Activated CD8-positive, alpha-beta memory T cell treated with anti-CD3 and anti-CD28 coated beads, Interleukin-2, amount 10 ng/mL, durations not matched to agents 7 days and 5 days (primary cell): ENCODE measurements at places on chromosomes 7 and 10. TPM values are rescaled to one million over a fixed set of nuclear protein-coding genes. Genes with fewer than 3 reads are reported as not detected.

GRCh38 chr10:129877773-129878371 lies 86.2 kb downstream of the EBF3 start:
- no peaks in the 10 kb centered on the region for H3K36me3 ChIP-seq
- H3K4me3 ChIP-seq = no peak overlapping the region
- peak; percentile 50 for DNase-seq
- no peaks in the 10 kb centered on the region for H3K27me3 ChIP-seq

Gene PSPH
- total RNA-seq = 12.4 TPM

Gene HTR5A
- total RNA-seq = not detected

DNA sequence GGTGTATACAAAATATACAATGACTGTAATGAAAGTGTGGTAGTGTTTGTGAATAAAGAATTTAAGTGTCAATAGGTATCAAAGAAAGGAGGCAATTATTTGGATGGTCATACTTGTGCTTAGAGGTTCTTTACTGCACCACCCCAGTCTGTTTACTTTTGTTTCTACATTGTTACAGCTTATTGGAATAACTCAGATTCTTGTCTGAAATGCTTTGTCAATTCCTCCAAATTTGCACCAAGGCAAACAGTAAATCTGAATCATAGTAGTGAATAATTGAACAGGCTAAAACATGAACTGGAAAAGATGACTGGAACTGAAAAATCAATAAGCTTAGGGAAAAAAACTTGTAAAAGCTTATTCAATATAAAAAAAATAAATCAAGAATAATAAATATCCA lies 319.2 kb downstream of the EXOC4 start:
- no peak overlapping the region for H3K27ac ChIP-seq
- no peaks in the 10 kb centered on the region for H3K36me3 ChIP-seq
- no peaks in the 10 kb centered on the region for H3K4me1 ChIP-seq
- H3K27me3 ChIP-seq = no peaks in the 10 kb centered on the region

GRCh38 chr7:8015100-8015745 lies 46.6 kb downstream of the GLCCI1 start:
- H3K4me1 ChIP-seq = peaks cover 13% of the 10 kb centered on the region
- no peak for DNase-seq
- H3K36me3 ChIP-seq = peaks cover 28% of the 10 kb centered on the region
- peak overlapping the region; percentile 11 for H3K27ac ChIP-seq
- no peak overlapping the region for H3K4me3 ChIP-seq

- no peak overlapping the region for H3K27ac ChIP-seq
- DNase-seq = no peak
- peaks cover 55% of the 10 kb centered on the region for H3K27me3 ChIP-seq
Observed at GRCh38 chr7:24521917-24522623, 51.2 kb upstream of the PALS2 start.

DNA sequence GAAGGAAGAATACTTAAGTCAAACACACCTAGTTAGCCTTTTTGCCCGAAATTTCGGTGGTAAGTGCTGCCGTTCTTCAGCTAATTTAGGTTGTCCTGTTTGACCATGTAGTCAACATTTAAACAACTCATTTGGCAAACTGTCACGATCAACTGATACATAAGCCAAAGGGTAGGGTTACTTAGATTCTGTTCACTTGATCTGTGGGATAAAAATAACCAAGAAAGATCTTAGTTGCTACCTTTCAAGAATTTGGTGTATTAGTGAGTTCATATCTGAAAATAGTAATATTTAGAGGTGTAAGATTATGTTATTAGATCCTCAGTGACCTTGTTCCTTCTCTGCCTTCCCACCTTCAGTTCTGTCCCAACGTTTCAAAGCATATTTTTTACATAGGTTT lies 2.0 kb downstream of the TNKS2 start:
- peaks cover 41% of the 10 kb centered on the region for H3K36me3 ChIP-seq
- peaks cover 53% of the 10 kb centered on the region for H3K4me1 ChIP-seq
- no peak for DNase-seq
- H3K4me3 ChIP-seq = peak overlapping the region; percentile 92
- H3K27me3 ChIP-seq = no peaks in the 10 kb centered on the region

Gene SGCE
- total RNA-seq = 2.4 TPM

GRCh38 chr10:98556061-98556460 lies 109.3 kb upstream of the HPS1 start:
- no peak for DNase-seq
- no peak overlapping the region for H3K4me3 ChIP-seq
- H3K27ac ChIP-seq = no peak overlapping the region

DNA sequence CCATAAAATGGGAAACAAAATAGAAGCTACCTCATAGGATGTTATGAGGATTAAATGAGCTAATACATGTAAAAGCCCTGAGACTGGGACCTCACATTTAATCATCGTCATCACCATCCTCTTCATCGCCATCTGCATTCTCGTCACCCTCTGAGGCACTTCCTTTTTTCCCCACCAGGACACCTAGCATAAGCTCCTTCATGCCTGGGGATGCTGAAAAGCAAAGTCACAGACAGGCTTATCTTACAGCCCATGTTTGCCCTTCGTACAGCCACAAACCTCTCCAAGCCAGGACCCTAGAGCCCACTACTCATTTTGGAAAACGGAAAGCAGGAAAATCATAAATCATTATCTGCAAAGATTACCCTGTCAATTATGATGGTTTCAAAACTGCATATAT lies 249.6 kb downstream of the GPAM start:
- no peaks in the 10 kb centered on the region for H3K4me1 ChIP-seq
- H3K4me3 ChIP-seq = no peak overlapping the region
- no peaks in the 10 kb centered on the region for H3K27me3 ChIP-seq
- DNase-seq = no peak

GRCh38 chr7:92246360-92247101 lies 757 bp downstream of the ANKIB1 start:
- no peaks in the 10 kb centered on the region for H3K27me3 ChIP-seq
- DNase-seq = peak; percentile 66
- peaks cover 45% of the 10 kb centered on the region for H3K4me1 ChIP-seq
- H3K27ac ChIP-seq = peak overlapping the region; percentile 91

Gene SORBS1
- total RNA-seq = 0.47 TPM

GRCh38 chr10:125035588-125036295 lies 93.8 kb downstream of the ZRANB1 start:
- no peak overlapping the region for H3K4me3 ChIP-seq
- no peaks in the 10 kb centered on the region for H3K4me1 ChIP-seq
- H3K36me3 ChIP-seq = no peaks in the 10 kb centered on the region
- peaks cover 20% of the 10 kb centered on the region for H3K27me3 ChIP-seq
- no peak overlapping the region for H3K27ac ChIP-seq

DNA sequence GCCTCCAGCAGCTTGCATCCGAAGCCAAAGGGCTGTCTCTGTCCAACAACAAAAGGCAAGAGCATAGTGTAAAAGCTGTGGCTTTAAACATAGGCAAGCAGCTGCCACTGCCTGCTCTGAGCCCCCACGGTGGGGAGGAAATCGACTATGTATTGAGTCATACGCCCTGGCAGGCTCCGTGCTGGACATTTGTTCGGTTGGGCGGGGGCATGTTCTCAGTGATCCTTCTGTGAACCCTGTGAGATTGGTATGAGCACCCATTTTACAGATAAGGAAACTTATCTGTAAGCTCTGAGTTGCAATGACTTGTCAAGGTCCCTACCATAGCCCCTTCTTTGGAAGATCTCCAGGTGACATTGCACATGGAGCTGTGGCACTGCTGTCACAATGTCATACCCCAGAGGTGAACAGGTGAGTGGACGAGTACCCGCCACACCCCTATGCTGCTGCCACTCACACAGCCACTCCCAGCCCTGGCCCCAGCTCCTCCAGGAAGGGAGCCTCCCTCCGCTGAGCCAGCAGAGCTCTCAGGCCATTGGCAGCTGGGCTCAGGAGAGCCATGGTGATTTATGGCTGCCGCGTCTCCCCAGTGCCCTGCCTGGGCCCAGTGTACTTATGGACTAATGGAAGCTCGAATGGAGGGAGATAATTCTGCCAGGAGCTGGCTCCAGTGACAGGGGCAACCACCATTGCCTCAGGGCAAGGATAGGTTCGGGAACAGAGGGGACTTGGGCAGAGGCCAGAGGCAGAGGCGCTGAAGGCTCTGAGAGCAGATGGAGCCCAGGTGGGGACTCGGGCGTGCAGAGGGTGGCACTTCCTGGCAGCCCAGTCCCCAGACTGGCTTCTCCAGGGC lies 43.7 kb downstream of the UNC5B start:
- no peaks in the 10 kb centered on the region for H3K4me1 ChIP-seq
- H3K27ac ChIP-seq = no peak overlapping the region
- H3K27me3 ChIP-seq = no peaks in the 10 kb centered on the region
- no peak for DNase-seq

GRCh38 chr7:105766421-105767073 lies 109.9 kb downstream of the ATXN7L1 start:
- no peak overlapping the region for H3K27ac ChIP-seq
- H3K27me3 ChIP-seq = peaks cover 21% of the 10 kb centered on the region
- H3K4me1 ChIP-seq = peaks cover 8% of the 10 kb centered on the region
- DNase-seq = no peak

DNA sequence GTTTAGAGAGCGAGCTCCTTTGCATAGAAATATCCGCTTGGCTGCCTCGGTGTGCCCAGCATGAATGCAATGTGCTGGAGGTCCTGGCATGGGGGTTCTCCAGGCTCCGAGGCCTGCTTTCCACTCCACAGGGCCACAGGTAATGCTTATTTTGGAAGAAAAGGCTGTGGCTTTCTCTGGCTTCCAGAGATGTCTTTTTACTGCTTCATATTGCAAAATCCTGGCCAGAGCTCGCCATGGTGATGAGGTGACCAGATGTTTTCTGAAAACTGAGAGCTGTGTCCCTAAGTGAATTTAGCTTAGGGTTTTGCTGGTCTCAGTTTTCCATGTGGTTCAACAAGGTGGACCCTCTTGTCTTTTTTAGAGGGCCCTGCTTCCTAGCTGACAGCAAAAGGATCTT lies 65.2 kb downstream of the BMPER start:
- no peak overlapping the region for H3K4me3 ChIP-seq
- no peak overlapping the region for H3K27ac ChIP-seq
- no peaks in the 10 kb centered on the region for H3K4me1 ChIP-seq
- DNase-seq = no peak
- no peaks in the 10 kb centered on the region for H3K27me3 ChIP-seq
- no peaks in the 10 kb centered on the region for H3K36me3 ChIP-seq

Gene PLAU
- 4.8 TPM for total RNA-seq

Gene C10orf67
- not detected for total RNA-seq

- no peak overlapping the region for H3K27ac ChIP-seq
- no peaks in the 10 kb centered on the region for H3K4me1 ChIP-seq
- no peak overlapping the region for H3K4me3 ChIP-seq
Observed at GRCh38 chr10:83184641-83185040, 954.7 kb upstream of the GHITM start.

GRCh38 chr7:141097430-141097829 lies 23.6 kb downstream of the TMEM178B start:
- H3K27ac ChIP-seq = no peak overlapping the region
- no peaks in the 10 kb centered on the region for H3K4me1 ChIP-seq
- H3K4me3 ChIP-seq = no peak overlapping the region

DNA sequence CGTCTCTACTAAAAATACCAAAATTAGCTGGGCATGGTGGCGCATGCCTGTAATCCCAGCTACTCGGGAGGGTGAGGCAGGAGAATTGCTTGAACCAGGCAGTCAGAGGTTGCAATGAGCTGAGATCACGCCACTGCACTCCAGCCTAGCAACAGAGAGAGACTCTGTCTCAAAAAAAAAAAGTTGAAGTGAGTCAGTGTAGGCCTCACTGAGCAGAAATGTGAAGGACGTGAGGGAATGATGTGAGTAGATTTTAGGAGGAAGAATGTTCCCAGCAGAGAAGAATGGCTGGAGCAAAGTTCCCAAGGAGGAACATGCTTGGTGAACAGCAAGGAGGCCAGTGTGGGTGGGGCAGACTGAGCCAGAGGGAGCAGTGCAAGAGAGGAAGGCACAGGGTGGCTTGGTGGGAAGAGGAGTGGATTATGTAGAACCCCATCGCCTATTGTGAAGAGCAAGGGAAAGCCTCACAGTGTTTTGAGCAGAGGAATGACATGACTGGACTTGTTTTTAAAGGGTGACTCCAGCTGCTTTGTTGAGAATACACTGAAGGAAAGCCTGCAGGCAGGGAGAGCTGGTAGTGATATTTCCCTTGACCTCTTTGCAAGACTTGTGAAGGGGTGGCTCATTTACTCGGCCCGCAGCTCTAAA lies 708.7 kb downstream of the SUGCT start:
- DNase-seq = no peak
- H3K27me3 ChIP-seq = no peaks in the 10 kb centered on the region
- H3K36me3 ChIP-seq = no peaks in the 10 kb centered on the region
- H3K27ac ChIP-seq = no peak overlapping the region
- no peak overlapping the region for H3K4me3 ChIP-seq

GRCh38 chr7:154906201-154906600 lies 96.7 kb downstream of the PAXIP1 start:
- no peaks in the 10 kb centered on the region for H3K36me3 ChIP-seq
- no peak overlapping the region for H3K4me3 ChIP-seq
- DNase-seq = no peak
- no peaks in the 10 kb centered on the region for H3K27me3 ChIP-seq
- peaks cover 5% of the 10 kb centered on the region for H3K4me1 ChIP-seq
- no peak overlapping the region for H3K27ac ChIP-seq

- no peak overlapping the region for H3K27ac ChIP-seq
- DNase-seq = no peak
- no peaks in the 10 kb centered on the region for H3K36me3 ChIP-seq
- H3K4me3 ChIP-seq = no peak overlapping the region
- H3K4me1 ChIP-seq = peaks cover 7% of the 10 kb centered on the region
Observed at GRCh38 chr10:118506671-118507590, 88.5 kb downstream of the PRLHR start.

Gene CFAP69
- total RNA-seq = not detected

DNA sequence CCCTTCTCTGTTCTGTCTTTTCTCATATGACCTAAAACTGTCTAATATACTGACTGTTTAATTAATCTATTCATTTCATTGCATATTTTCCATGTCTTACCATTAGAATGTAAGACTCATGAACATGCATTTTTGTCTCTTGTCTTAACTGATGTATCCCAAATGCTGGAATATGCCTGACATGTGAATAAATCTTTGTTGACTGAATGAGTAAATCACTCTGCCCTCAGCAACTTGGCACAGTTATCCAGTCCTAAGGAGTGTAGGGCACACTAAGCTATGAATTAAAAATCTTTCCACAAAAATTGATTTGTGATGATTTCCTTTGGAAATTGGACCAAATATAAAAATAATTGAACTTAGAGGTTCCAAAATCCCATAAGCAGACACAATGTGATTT lies 111.3 kb downstream of the ETV1 start:
- no peak overlapping the region for H3K4me3 ChIP-seq
- H3K36me3 ChIP-seq = peaks cover 2% of the 10 kb centered on the region
- no peak for DNase-seq

Gene NXPH1
- not detected for total RNA-seq

Gene CADPS2
- not detected for total RNA-seq

Gene OR9A2
- total RNA-seq = not detected

Gene PNLIPRP3
- total RNA-seq = not detected

Gene SYNPO2L
- not detected for total RNA-seq
